ENCODE measurements at places on chromosomes 12 and 14.

- no peak for DNase-seq
These were observed 24.2 kb upstream of the REP15 start for GRCh38 chr12:27672051-27672450.

DNA sequence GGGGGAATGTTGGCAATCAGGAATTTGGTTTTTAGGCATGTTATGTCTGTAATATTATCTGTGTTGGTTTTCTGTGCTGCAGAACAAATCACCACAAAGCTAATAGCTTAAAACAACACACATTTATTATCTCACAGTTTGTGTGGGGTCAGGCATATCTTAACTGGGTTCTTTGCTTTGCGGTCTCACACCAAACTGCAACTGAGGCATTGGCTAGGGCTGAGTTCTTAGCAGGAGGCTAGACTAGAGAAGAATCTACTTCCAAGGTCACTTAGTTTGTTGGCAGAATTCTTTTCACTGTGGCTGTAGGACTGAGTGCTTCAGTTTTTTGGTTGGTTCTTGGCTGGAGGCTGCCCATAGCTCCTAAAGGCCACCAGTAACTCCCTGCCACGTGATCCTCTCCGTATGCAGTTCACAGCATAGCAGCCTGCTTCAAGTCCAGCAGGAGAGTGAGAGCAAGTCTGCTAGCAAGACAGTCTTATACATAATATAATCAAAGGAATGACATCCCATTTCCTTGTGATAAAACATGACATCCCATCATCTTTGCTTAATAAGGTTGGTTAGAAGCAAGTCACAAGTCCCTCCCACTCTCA is 21.6 kb downstream of the ATF1 start:
- no peak for DNase-seq

DNA sequence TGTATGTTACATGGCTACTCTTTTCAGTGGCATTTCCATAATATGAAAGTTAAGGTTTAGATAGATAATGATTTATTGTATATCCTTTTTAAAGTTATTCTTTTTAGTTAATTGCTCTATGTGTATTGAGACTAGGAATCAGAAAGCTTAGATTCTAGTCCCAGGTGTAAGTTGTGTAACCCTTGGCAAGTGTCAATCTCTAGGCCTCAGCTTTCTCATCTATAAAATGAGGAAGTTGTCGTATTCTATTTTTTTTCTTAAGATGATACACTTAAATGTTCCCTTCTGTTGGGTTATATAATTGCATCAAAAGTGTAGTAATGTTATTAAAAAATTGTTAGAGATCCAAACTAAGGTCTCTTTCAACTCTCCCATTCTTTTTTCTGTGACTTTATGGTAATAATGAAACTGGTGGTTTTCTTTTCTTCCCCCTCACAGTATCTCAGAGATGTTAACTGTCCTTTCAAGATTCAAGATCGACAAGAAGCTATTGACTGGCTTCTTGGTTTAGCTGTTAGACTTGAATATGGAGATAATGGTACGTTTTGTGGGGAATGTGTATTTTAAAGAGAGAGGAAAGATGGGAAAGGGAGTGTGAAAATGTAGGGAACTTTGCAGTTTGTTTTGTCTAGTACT is 4.1 kb downstream of the RTRAF start:
- DNase-seq, result no peak

DNA sequence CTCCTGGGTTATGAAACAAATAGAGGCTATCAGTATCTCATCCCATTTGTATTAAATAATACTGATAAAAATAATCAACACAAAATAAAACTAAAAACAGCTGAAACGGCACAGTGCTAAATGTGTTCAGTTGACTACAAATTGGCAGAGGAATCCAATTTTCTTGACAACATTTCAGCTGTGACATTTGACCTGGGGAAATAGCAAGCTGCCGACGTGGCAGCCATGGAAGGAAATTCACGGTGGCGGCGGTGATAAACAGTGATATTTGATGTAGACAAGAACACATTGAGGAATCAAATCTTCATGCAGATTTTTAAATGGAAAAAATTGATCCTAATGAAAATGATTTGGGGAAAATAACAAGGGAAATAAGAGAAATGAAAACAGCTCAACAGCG is 159.1 kb upstream of the RTL1 start:
- DNase-seq, result no peak

DNA sequence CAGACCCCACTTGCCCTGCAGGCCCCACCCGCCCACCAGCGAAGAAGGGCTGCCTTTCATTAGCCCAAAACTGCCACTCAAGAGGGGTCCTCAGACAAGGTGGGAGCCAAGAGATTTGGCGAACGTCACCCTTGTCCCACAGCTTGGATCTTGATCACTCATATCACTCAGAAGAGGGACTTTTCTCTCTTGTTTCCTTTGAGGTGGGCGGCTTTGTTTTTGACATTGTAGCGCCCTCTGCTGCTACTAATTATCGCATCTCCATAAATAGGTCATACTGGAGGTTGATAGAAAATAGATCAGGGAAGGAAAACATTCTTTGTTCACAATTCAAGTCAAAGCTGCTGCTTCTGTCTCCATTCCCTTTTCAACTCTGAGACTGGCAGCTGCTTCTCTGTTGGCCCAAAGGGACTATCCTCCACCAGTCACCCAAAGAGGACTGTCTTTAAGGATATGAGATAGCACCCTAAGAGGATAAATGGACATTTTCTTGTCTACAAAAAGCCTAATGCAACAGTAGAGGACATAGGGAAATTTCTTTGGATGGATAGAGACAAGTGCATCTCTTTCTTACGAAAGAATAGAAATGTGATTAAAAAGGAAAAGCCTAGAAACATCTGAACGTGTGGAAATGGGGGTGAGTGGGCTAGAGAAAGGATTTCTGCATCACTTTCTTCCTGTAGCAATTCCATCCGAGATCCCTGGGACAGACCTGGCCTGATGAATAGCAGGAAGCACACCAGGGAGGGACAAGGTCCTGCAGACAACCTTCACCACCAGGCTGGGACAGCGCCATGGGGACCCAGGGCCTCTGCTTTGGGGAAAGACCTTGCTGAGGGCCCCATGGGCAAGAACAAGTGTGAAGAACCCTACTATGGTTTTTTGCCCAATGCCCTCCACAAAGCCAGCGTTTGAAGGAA is 115.8 kb downstream of the DAD1 start:
- DNase-seq, result no peak

- DNase-seq, result peak; percentile 55
These were observed at the start of gene ACOT6 for GRCh38 chr14:73612339-73613045. Gene ACOT6, plus strand, starts transcription at chr14:73612517. Its CDS starts 55 bp downstream, at chr14:73612572.

GRCh38 chr14:29749829-29750228 is 177.8 kb downstream of the PRKD1 start:
- no peak for DNase-seq

DNA sequence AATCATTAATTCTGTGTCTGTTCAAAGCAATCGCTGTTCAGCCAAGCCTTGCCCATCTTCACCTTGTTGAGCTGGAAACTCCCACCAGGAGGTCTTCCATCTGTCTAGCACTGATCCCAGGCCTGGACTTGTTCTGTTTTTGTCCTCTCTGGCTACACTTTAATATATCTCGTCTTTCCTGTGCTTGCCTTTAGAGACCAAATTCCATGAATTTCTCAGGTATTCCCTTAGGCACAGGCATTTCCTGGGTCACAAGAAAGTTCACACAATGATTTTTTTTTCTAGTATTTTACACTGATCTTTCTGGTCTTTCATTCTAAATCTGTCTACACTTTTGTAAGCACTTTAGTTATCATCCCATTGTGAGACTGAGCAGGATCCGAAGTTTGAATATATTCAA is 116.4 kb upstream of the CCND2 start:
- no peak for DNase-seq

DNA sequence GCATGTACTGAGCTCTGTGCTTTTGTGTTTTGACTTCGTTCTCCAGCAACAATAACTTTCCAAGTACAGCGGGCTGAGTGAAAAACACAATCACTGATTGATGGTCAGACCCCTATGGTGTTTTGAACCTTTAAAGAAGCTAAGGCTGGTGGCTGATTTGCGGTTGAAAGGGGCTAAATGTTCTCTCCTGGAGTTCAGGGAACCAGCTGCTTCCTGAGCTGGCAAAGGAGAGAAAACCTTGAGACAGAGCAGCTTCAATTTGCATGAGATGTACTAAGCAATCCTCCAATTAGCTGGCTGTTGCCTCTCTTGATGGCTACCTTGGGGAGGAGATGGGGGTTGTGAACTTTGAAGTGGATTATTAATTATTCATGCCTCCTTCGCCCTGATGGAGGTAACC is 546.7 kb upstream of the SEL1L start:
- no peak for DNase-seq

DNA sequence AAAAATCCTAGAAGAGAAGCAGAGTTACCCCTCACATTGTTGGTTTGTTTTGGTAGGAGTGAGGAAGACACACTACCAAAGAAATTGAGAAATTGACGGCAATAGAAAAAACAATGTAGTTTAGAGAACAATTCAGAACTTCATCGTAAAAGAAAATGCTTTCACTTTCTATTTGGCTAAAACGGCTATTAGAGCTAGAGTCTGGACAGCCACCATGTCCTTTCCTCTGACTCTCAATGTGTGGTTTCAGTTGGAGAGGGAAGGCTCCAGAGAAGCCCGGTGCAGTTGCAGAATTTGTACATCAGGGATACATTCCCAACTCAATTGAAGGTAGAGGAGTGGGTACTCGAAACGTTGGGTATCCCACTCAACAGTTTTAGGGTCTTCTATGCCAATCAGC is 535.3 kb downstream of the GALC start:
- DNase-seq, result no peak

DNA sequence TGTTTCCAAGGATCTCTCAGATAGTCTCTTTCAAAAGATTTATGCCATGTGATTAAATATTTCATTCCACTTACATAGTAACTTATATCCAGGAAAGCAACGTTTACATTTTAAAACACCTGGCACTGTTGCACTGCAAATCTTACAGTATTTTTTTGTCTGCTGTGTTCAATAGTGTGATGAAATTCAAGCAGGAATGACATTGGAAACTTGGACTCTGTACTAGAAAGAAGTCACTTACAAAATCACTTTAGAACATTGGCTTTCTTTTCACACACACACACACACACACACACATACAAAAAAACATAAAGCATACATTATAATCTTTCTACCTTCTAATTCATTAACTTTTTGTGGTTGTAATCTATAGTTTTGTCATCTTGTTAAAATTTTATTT is 66.2 kb upstream of the USP15 start:
- DNase-seq, result no peak

- DNase-seq, result no peak
These were observed 745 bp upstream of the NAA30 start for GRCh38 chr14:57389646-57390036.

DNA sequence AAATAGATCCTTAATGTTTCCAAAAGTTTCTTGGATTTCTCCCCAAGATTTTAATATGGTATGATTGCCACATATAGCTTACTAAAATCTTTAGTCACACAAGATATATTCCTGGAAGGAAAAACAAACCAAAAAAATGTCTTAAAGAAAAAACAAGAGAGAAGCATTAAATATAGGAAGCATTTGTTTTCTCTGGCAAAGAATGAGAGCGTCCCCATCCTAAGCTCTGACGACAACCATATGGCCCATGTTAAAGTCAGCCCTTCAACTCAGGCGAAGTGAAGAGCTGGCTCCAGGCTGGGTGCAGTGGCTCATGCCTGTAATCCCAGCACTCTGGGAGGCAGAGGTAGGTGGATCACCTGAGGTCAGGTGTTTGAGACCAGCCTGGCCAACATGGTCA is 35.6 kb downstream of the GCH1 start:
- no peak for DNase-seq

- no peak for DNase-seq
These were observed 11.4 kb upstream of the SLC25A3 start for GRCh38 chr12:98582093-98582492.

DNA sequence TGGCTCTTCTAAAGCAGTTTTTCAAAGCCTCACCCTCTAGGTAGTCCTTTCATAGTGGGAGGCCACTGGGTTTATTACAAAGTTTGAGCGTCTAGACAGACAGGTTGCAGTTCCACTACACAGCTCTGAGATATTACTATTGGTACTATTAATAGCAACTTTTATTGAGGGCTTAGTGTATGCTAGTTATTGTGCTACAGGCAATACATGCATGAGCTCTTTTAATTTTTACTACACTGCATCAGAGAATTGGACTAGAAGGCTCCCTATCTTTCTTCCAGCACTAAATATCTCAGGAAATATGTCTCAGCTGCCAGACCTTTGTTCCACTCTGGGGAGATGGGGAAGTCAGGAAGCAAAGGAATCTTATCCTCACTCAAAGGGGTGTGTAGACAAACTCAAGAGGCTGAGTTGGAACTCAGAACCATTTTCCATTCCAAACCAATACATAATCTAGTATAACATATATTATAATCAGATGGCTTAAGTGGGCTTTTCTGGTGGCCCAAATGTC is 161.8 kb upstream of the SLC38A2 start:
- DNase-seq, result no peak

GRCh38 chr12:97200181-97200580 is 262.4 kb upstream of the RMST start:
- no peak for DNase-seq

GRCh38 chr14:61578745-61579144 is 116.6 kb upstream of the HIF1A start:
- no peak for DNase-seq

DNA sequence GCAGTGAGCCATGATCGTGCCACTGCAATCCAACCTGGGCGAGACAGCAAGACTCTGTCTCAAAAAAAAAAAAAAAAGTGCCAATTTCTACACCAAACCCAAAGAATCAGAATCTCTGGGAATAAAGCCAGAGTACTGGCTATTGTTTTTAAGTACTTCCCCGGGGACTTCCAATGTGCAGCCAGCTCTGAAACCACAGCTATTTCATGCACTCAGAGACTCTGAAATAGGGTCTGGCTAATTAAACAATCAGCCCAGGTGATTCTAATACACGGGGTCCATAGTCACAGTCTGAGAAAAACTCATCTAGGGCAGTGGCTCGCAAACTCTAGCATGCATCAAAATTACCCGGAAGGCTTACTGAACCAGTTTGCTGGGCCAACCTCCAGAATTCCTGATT is 56.3 kb downstream of the SIX6 start:
- no peak for DNase-seq

GRCh38 chr14:105527826-105528585 is 1.6 kb downstream of the TMEM121 start:
- DNase-seq, result peak; percentile 66

GRCh38 chr12:89062996-89063395 is 289.3 kb downstream of the DUSP6 start:
- no peak for DNase-seq

DNA sequence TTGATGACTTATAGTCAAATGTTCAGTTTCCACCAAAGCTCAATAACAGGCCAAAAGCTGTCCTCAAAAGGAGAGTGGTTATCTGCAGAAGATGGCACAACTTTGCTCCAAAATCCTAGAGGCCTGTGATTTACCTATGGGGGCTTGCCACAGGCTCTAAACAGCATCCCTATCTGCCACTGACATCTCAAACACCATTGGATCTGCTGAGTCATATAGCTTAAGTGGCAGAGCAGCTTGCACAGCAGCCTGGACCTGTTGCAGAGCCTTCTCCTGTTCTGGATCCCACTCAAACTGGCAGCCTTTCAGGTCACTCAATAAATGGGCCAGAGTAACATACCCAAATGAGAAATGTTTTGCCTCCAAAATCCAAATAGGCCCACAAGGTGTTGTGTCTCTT is 60.6 kb upstream of the NAA30 start:
- DNase-seq, result no peak

Measured in progenitor cell of endocrine pancreas (in vitro differentiated cells).